ENCODE measurements at places on chromosomes 16 and 17. TPM values are rescaled to one million over a fixed set of nuclear protein-coding genes. Genes with fewer than 3 reads are reported as not detected.

DNA sequence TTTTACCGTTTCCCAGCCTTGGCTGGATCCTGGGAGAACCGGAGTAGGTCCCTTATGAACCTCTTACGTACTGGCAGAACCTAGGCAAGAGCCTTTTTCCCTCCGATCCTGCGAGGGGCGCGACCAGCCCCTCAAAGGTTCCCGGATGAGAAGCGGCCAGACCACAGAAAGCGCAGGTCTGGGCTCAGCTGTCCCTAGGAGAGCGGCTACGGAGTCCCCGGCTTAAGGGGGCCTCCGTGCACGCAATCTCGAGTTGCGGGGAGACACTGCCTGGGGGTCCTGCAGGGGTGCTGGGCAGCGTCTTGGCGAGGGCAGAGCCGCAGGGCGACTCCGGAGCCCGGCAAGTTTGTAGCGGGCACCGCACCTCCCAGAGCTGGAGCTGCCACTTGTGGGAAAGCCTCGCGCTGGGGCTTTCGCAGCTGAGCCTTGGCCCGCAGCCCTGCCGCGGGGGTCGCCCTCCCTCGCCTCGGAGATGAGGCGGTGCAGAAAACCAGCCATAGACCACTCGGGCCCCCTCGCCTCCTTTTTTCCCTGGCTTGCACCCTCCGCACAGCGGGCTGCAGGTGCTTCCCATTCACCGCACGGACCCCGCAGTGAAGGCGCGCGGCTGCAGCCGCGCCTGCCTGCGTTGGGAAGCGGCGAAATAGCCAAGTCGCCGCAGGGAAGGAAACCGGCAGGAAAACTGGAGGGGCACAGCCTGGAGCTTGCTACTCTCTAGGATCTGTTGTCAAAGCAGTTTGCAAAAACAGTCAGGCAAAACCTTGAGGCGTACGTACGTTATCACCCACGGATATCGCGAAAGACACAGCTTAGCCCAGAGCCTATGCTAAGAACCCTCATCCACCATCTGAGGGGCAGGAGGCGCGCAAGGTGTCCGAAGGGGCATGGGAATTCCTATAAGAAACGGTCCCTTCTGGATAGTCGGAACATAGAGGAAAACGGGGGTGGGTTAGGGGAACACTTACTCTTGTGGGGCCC lies 834 bp downstream of the CDH8 start:
- no peak for DNase-seq

DNA sequence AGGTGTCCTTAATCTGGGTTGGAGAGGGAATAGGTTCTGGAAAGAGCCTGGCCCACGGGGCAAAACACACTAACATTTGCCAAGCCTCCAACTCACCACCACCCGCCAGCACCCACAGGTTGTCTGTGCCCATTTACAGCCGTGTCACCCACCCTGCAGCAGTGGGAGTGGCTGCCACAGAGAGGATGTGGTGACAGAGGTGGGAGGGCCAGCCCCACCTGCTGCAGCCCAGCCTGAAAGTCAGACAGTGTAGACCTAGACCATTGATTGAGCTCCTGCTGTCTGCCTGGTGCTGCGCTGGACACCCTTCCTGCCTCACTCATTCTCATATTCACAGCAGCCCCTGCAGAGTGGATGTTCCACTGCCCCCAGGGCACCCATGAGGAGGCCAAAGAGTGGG lies 44.7 kb downstream of the IL21R start:
- DNase-seq = peak; percentile 92

GRCh38 chr17:10518271-10519037 lies at the start of gene MYH1:
Gene MYH1 (minus strand): TSS chr17:10518542. CDS start chr17:10516642, 1,900 bp downstream.
- no peak for DNase-seq

GRCh38 chr17:6476076-6476809 lies 32.0 kb downstream of the PIMREG start:
- DNase-seq = no peak

DNA sequence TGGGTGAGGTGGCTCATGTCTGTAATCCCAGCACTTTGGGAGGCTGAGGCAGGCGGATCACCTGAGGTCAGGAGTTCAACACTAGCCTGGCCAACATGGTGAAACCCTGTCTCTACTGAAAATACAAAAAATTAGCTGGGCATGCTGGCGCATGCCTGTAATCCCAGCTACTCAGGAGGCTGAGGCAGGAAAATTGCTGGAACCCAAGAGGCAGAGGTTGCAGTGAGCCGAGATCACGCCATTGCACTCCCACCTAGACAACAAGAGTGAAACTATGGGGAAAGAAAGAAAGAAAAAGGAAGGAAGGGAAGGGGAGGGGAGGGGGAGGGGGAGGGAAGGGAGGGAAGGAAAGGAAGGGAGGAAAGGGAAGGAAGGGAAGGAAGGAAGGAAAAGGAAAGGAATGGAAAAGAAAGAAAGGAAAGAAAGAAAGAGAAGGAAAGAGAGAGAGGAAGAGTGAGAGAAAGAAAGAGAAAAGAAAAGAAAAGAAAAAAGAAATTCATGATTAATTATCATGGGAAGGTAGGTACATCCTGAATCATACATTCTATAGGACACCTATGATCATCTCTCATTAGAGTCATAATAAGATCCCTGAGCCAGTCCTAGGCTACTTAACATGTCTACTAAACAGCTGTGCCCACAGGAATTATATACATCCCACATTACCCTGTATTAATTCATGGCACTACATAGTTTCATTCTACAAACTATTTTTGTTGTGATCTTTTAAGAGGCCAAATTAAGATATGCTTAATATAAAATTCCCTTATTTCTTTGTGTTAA lies 40.9 kb downstream of the CREBBP start:
- no peak for DNase-seq

GRCh38 chr16:26155221-26155620 lies 463.5 kb downstream of the HS3ST4 start:
- no peak for DNase-seq

DNA sequence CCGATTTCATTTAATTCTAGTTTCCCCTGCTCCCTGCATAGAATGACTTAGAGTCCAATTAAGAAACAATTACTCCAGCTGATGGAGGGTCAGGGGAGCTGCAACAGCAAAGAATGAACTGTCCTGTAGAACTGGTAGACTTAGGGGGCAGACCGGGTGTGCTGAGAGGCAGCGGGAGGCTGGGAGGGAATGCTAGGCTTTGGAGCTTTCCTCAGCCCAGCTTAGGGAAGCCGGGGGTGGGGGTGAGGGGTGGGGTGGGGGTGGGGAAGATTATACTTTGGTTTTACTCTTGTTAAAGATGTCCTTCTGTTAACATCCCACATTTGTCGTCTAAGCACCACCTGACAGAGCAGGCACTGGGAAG lies 458.6 kb upstream of the ASIC2 start:
- DNase-seq = no peak

Gene RAB37
- 36.7 TPM for total RNA-seq

Gene TMEM219
- 67.6 TPM for total RNA-seq

Gene RNF135
- total RNA-seq = 9.5 TPM

Gene MT1A
- total RNA-seq = not detected

Gene GDPD3
- total RNA-seq = 19.5 TPM
